ENCODE measurements at places on chromosomes 6 and 20.

GRCh38 chr6:7461416-7461815, 71.8 kb downstream of the RIOK1 start:
- DNase-seq, result no peak

DNA sequence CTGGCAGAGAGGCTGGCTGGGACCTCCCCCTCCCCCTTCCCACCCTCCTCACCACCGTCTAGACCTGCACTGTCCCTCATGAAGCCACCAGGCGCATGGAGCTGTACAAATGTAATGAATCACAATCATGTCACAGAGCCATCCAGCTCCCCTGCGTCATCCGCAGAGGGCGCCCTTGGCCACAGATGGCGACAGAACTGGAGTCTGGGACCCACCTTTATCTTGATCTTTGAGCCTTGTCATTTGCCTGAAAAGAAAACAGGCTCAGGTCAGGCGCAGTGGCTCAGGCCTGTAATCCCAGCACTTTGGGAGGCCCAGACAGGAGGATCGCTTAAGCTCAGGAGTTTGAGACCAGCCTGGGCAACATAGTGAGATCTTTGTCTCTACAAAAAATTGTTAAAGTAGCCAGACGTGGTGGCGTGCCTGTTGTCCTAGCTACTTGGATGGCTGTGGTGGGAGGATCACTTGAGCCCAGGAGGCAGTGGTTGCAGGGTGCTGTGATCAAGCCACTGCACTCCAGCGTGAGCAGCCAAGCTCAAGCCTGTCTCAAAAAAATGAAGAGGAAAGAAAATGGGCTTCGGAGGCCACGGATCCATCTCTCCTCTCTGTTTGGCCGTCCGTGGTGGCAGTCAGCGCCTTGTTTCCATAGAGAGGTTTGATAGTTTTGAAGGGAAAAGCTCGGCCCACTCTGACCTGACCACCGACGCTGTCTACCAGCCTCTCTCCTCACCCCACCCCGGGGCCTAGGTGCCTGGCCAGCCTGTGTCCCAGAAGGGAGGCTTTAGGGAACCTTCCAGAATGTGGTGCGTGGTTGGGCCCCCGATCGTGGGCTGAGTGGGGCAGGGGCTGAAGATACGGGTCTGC, 6.2 kb downstream of the COL9A3 start:
- peak; percentile 77 for DNase-seq

DNA sequence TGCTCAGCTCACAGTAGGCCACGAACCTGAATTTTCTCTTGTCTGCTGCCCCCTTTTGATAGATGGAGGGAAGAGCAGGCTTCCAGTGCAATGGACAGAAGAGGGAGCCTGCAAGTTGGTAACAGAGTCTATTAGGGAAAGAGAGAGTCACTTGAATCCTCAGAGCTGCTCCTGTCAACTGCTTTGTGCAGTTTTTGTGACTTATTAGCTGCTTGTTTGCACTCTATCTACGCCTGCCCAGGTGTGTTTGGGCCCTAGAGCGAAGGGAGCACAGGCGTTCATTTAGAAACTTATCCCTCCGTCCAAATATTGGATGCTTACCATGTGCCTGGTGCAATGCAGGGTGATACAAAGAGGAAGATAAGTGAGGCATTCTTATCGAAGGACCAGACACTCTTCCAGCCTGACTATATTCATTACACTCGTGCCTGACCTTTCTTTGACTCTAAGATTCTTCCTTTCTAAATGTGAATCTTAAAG, 11.6 kb upstream of the SLC2A12 start:
- peak; percentile 74 for DNase-seq

- DNase-seq, result no peak
These were observed 162.7 kb downstream of the SOBP start for GRCh38 chr6:107652526-107653182.

DNA sequence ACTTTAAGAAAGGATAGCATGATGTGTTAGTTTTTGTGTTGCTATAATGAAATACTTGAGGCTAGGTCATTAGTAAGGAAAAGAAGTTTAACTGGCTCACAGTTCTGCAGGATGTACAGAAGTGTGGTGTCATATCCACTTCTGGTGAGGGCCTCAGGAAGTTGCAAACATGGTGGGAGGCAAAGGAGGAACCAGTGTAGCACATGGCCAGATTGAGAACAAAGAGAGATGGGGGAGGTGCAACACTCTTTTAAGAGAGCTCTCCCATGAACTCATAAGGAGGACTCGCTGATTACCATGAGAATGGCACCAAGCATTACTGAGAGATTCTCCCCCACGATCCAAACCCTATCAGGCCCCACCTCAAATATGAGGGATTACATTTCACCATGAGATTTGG, 265.4 kb downstream of the RIMS1 start:
- no peak for DNase-seq

DNA sequence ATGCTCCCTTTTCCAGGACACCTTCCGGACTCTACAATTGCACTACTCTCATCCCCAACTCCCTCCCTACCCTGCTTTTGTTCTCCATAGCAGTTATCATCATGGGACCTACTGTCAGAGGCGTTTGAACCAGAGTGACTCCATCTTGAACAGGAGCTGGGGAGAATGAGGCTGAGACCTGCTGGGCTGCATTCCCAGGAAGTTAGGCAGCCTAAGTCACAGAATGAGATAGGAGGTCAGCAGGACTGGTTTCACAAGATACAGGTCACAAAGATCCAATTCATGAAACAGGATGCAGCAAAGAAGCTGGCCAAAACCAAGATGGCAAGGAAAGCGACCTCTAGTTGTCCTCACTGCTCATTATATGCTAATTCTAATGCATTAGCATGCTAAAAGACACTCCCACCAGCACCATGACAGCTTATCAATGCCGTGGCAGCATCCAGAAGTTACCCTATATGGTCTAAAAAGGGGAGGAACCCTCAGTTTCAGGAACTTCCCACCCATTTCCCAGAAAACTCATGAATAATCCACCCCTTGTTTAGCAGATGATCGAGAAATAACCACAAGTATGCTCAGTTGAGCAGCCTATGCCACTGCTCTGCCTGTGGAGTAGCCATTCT, 15.6 kb downstream of the SLC13A3 start:
- DNase-seq, result no peak

- peak; percentile 35 for DNase-seq
These were observed 612.3 kb upstream of the BTBD3 start for GRCh38 chr20:11305406-11305805.

- DNase-seq, result no peak
These were observed 46.6 kb downstream of the ZMYND8 start for GRCh38 chr20:47309806-47310426.

DNA sequence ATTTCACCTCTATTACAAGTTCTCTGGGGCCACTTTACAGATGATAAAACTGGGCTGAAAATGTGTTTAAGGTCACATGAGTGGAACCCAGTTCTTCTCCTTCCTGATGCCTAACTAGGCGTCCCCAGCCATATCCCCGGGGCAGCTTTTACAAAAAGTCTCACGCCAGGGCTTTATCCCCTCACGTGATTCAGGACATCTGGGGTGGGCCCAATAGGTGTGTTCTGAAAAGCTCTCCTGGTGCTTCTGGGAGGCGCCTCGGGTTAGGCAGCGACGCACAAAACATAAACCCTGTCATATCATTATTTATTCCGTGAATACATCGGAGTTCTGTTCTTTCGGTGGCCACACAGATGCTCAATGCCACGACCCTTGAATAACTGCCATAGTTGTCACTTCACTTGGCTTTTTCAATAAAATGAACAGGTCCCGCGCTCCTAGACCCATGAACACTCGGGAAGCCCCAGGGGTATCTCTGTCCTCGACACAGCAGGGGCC, 32.1 kb downstream of the SF3B5 start:
- DNase-seq, result peak; percentile 36

GRCh38 chr6:149065121-149065520, 252.4 kb upstream of the TAB2 start:
- no peak for DNase-seq

DNA sequence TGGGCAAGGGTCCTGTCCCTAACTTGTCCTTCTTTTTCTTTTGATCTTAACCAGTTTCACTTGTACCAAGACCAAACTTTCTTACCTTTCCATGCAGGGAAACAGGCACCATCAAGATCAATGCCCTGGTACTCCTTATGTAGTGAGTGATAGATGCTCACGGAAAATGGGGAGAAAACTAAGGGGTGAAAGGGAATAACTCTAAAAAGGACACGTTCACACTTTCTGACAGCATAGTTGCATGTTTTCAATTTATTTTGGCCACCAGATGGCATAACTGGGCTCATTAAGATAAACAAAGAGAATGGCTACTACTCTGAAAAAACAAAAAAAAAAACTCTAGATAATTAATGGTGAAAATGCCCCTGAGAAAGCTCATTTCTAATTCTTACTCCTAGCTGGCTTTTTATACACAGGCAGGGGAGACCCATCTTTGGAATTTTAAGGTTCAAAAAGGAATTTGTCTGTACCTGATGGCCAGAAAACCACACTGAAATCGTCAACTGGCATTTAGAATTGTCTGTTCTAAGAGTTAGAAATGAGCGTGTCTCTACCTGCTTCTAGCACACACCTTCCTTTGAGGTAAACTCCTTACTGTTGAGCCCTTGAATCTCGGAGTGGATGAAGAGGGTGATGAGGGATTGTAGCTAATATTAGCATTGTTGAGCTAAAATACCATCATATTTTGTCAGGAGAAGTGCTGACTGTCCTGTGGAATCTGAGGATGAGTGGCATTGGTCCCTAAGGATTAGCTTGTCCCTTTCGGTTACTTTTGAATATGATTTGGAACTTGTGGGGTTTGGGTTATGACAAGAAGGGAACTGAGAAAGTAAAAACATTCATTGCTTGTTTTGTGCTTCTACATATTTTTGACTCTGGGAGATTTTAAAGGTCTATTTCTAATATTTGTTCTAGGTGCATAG, 62.2 kb upstream of the DDR1 start:
- DNase-seq, result no peak

GRCh38 chr6:156160007-156160794, 617.0 kb upstream of the ARID1B start:
- no peak for DNase-seq

DNA sequence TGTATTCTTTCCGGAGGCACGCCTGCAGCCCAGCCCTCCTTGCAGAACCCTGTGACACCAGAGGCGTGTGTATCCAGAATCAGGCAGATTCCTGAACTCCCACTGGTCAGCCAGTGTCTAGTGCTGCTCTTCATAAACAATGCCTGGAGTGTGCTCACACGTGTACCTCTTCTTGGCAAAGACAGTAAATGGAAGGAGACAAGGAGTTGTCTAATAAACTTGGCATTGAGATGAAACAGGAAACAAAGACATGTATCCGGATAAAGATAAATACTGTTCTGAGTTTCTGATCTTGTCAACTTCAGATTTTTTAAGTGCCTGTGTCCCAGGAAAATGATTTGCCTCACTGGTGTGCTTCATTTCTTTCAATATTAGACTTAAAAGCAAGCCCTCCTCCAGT, 1.7 kb downstream of the RPS6KA2 start:
- DNase-seq, result no peak

DNA sequence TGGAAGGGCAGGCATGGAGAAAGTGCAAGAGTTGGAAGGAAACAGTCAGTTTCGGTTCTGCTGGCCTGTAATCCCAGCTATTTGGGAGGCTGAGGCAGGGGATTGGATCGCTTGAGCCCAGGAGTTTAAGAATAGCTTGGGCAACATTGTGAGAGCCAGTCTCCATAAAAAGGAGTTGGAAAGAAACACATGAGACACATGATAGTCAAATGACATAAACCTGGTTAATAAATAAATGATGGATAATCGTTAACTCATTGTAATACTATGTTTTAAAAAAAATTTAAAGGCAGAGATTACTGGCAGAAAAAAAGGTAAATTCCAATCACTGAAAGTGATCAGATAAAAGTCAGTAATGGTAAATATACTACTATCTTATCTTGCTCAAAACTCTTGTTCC, 37.2 kb upstream of the PHACTR1 start:
- no peak for DNase-seq

DNA sequence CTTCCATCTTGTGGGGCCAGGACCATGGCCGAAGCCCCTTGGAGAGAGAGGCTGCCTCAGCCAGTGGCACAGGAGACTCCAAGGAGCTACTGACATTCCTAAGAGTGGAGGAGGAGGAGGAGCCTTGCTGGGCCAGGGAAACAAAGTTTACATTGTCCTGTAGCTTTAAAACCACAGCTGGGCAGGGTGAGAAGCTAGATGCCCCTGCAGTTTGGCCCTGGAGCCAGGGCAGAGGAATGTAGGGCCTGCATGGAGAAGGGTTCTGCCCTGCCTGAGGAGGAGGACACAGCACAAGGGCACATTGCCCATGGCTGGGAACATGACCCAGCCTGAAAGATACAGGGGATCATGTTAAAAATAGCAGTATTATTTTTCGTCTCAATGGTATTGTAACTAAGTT, 37.4 kb downstream of the PLCG1 start:
- DNase-seq, result peak; percentile 8

GRCh38 chr20:58892932-58893224, 40.4 kb downstream of the GNAS start:
- no peak for DNase-seq

DNA sequence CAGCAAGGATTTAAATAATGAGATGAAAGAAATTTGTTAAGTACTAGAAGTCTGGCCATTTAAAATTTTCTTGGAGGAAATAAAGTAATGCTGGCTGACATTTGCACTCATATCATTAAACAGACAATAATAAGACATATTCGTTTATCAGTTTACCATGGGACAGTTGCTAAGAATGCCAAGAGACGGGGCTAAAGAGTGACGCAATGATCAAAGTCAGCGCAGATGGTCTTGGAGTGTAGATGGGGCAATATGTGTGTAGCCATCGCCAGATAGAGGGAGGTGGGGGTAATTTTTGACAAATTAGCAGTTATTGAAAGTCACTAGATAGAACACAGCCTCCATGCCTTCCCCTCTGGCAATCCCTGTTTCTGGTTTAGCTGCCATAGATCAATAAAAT, 413.2 kb upstream of the JAG1 start:
- no peak for DNase-seq

DNA sequence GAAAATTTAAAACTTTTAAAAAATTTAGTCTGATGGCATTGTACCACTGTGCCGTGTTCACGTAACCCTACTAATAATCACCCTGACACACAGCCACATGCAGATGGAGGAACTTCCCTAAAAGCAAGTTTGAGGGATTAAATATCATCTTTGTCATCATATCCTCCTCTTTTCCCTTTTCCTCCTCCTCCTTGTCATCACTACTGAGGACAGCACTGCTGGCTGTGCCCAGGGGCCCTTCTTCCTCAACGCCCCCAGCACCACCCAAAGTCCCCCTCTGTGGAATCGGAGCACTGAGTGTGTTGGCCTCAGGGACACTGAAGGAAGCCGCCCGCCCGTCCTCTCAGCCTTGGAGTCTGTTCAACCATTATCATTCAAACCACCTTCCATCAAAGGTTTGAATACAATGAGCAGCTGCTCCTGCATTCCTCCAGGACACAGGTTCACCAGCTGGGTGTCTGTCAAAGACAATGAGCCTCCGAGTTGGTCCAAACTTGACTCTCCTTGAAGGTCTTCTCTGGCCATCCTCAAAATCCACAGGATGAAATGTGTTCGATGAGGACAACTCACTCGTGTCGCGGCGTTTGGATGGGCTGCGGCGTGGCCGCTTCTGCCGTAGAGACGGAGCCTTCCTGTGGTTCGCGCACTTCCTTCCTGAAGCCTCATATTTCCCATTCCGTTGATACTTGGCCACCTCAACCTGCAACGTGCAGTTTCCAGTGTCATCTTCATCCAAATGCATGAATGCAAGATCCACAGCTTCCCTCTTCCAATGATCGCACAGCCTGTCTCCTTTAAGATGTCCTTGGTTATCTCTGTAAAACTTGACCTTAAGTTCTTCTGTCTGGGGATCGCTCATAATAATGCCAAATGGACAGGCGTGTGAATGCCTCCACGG, 23.3 kb downstream of the NQO2 start:
- peak; percentile 48 for DNase-seq

Measured in H9 (cell line).